A375 (cell line): ENCODE measurements at places on chromosomes 7 and 10. TPM values are rescaled to one million over a fixed set of nuclear protein-coding genes. Genes with fewer than 3 reads are reported as not detected.

Gene TRPV6
- 0.11 TPM in 1 of 2 replicates, not detected in the other for total RNA-seq

Gene ANKRD7
- not detected in 2 replicates for total RNA-seq

Gene LIPN
- total RNA-seq: not detected in 2 replicates

Gene HMX2
- not detected in 2 replicates for total RNA-seq

Gene MALRD1
- total RNA-seq: 0.11 and 0.56 TPM in 2 replicates

Gene SDK1
- total RNA-seq: 3.5 and 5.0 TPM in 2 replicates

Gene SPDYE1
- not detected in 2 replicates for total RNA-seq

Gene CNNM2
- 12.6 and 15.8 TPM in 2 replicates for total RNA-seq

Gene SRRT
- total RNA-seq: 127 and 132 TPM in 2 replicates

Gene GPRIN2
- total RNA-seq: not detected in 2 replicates

Gene TSPAN12
- 3.7 and 4.4 TPM in 2 replicates for total RNA-seq

Gene PRSS2
- total RNA-seq: not detected in 2 replicates

Gene ANKRD30A
- 4.6 and 7.1 TPM in 2 replicates for total RNA-seq

Gene SEC31B
- 4.3 and 4.7 TPM in 2 replicates for total RNA-seq

Gene FAM24B
- 8.2 and 11.4 TPM in 2 replicates for total RNA-seq

Gene ANLN
- 94.9 and 107 TPM in 2 replicates for total RNA-seq

Gene LLCFC1
- total RNA-seq: not detected in 2 replicates

Gene TACR2
- total RNA-seq: 0.08 TPM in 1 of 2 replicates, not detected in the other

Gene OPN4
- total RNA-seq: not detected in 2 replicates

Gene PRKCQ
- total RNA-seq: 3.0 and 3.7 TPM in 2 replicates

Gene MCM10
- total RNA-seq: 26.8 and 36.0 TPM in 2 replicates

Gene FAM131B
- 1.4 and 2.4 TPM in 2 replicates for total RNA-seq

Gene IQCE
- 9.5 and 9.8 TPM in 2 replicates for total RNA-seq

Gene NODAL
- total RNA-seq: not detected in 2 replicates

Gene SFMBT2
- 6.1 and 6.2 TPM in 2 replicates for total RNA-seq

Gene PNLIP
- total RNA-seq: not detected in 2 replicates

Gene TMEM178B
- total RNA-seq: 0.21 and 0.45 TPM in 2 replicates

Gene CALN1
- 0.08 TPM in 1 of 2 replicates, not detected in the other for total RNA-seq

Gene SVIL
- total RNA-seq: 27.0 and 33.1 TPM in 2 replicates

Gene PLPP4
- 3.2 and 7.1 TPM in 2 replicates for total RNA-seq

Gene TMEM213
- total RNA-seq: not detected in 2 replicates

Gene PDZD7
- 6.6 and 7.0 TPM in 2 replicates for total RNA-seq

Gene TACC2
- total RNA-seq: 20.6 and 25.4 TPM in 2 replicates

Gene MMP21
- 0.19 TPM in 1 of 2 replicates, not detected in the other for total RNA-seq

Gene AKR1C8
- 0.21 TPM in 1 of 2 replicates, not detected in the other for total RNA-seq

Gene OAT
- 89.8 and 92.9 TPM in 2 replicates for total RNA-seq
